ENCODE measurements at places on chromosomes 1 and 21. TPM values are rescaled to one million over a fixed set of nuclear protein-coding genes. Genes with fewer than 3 reads are reported as not detected.

GJA5 gene
- 3.0 TPM for total RNA-seq

FMN2 gene
- total RNA-seq: not detected

BSND gene
- total RNA-seq: not detected

AADACL4 gene
- not detected for total RNA-seq

SELP gene
- not detected for total RNA-seq

OR2L8 gene
- total RNA-seq: not detected

CTSS gene
- 6.2 TPM for total RNA-seq

AADACL3 gene
- not detected for total RNA-seq

PDE4B gene
- total RNA-seq: 1.2 TPM

DNAH14 gene
- total RNA-seq: 7.0 TPM

TCP10L gene
- not detected for total RNA-seq

NCSTN gene
- total RNA-seq: 57.1 TPM

HMCN1 gene
- total RNA-seq: 1.3 TPM

SPRR2G gene
- total RNA-seq: not detected

HES4 gene
- total RNA-seq: 58.9 TPM

ARTN gene
- total RNA-seq: 43.2 TPM

RGS1 gene
- total RNA-seq: not detected

ITLN2 gene
- not detected for total RNA-seq

NTMT2 gene
- total RNA-seq: not detected

FAM72D gene
- 2.0 TPM for total RNA-seq

TRMT1L gene
- 20.9 TPM for total RNA-seq

SLC6A9 gene
- total RNA-seq: 1.9 TPM

SERINC2 gene
- total RNA-seq: 258 TPM

PRDX6 gene
- 240 TPM for total RNA-seq

KCTD3 gene
- total RNA-seq: 25.3 TPM

PLA2G2D gene
- total RNA-seq: not detected

DNTTIP2 gene
- total RNA-seq: 38.4 TPM

CACNA1S gene
- total RNA-seq: not detected

ILDR2 gene
- not detected for total RNA-seq

CFHR1 gene
- not detected for total RNA-seq
